ENCODE measurements at places on chromosomes 3 and 15.

GRCh38 chr3:144942093-144942837 lies 970.6 kb downstream of the DIPK2A start:
- DNase-seq: no peak

DNA sequence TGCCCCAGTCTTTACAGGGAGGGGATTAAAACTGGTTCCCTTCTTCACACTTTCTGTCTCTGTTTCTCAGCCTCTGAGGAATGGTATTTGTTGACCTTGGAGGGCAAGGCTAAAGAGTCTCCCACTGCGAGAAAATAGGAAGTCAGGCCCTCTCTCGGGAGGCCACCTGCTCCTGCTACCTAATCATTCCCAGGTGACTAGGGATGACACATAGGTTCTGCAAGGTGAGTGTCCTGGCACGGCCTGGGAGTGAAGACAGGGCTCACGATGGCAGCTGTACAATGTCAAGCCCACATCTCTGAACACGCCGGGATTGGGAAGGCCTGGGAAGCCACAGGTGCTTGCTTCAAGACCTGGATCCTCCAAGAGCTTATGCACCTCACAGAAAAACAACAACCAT lies 314.2 kb downstream of the NTRK3 start:
- no peak for DNase-seq

- DNase-seq: no peak
Measured at GRCh38 chr3:29429055-29429679, 148.3 kb downstream of the RBMS3 start.

DNA sequence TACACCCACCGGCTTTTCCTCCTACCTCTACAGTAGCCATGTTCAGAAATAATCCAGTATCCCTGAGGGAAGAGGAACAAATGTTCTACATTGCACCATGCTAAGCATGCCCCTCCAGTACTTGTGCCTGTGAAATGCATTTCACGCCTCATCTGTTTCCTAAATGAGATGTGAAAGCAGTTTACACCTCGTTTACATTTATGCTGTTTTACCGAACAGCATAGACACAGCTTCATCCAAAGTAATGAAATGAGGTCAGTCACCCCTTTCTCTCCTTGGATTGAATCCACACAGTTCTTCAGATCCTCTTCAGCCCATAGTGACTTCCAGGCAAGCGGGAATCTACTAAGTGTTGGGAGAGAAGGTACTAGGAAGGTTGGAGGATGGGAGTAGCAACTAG lies 514.3 kb downstream of the PDCD6IP start:
- DNase-seq: no peak

DNA sequence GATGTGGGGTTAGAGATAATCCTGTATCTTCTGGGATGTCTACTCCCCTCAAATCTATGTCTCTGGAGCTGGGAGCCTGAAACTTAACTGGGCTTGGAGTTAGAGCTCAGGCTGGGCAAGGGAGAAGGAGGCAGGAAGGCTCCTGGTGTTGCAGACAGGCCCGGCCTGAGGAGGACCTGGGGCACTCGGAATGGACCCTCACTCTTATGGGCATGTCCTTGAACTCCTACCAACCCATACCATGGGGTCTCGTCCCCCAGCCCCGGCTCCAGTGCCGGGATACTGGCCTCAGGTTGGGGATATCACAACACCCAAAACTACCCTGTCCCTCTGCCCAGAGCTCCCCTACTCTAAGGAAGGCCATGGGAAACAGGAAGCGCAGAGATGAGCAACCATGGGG lies 45.2 kb downstream of the SCN5A start:
- DNase-seq: no peak

DNA sequence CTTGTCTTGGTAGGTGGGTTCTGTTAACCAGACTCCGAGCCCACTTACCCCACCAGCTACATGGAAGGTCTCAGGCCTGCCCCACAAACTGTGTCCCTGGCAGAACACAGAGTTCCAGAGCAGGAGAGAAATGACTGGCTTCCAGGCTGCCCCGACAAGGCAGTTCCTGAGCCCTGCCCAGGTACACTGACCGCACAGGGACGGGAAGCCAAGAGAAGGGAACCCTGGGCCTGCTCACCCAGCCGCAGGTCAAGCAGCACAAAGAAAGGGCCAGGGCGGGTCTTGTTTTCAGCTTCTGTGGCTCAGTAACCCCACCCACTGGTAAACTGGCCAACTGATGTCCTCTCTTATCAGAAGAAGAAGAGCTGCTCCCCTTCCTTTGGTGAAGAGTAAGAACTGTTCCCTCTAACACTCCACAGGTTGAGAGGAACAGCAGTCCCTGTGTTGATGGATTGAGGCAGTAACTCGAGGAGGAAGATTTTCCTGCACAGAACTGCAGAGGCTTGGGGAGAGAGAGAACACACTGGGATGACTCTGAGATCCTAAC lies 68.4 kb downstream of the CRTC3 start:
- DNase-seq: no peak

DNA sequence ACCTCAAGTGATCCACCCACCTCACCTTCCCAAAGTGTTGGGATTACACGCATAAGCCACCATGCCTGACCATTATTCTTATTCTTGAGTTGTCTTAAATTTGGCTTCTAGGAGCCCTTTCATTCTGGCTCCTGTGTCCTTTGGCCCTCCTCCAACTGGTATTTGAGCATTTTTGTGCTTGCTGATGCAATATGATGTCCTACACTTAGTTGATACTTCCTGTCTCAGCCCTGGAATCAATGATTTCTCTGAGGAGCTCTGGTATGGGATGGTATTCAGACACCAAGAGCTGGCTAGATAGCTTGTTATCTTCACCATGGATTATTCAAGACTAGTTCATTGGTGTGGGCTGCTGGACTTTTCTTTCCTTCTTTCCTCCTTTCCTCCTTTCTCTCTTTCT lies 25.4 kb downstream of the ZNF621 start:
- no peak for DNase-seq

- DNase-seq: no peak
Measured at GRCh38 chr15:63451671-63452315, 52.6 kb upstream of the USP3 start.

GRCh38 chr3:88033808-88034207 lies 25.0 kb downstream of the CGGBP1 start:
- no peak for DNase-seq

DNA sequence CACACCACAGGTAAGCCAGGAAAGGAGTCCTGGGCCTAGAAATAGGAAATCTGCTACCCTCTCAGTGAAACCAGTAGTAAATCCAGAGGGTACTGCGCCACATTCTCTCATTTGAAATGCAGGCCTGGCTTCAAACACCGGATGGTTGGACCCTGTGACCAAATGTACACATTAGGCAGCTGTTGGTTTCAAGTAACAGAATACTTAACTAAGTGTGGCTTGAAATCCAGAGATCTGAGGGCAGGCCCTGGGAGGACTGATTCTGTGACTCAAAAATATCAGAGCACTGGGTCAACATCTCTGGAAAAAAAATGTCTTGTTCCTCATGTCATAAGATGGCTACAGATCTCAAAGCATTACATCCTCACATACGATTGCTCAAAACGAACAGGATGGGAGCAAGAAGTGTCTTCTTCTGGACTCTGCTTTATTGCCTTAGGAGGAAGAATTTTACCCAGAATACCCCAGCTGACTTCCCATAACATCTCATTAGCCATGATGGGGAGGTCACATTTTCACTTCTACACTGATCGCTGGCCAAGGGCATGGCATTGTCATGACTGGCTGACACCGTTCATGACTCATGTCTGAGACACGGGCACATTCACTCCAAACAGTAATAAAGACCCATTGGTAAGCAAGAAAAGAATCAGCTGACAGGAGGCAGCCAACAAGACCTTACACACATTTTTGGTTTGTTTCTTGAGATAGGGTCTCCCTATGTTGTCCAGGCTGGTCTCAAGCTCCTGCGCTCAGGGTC lies 166.0 kb downstream of the ARRDC4 start:
- no peak for DNase-seq

DNA sequence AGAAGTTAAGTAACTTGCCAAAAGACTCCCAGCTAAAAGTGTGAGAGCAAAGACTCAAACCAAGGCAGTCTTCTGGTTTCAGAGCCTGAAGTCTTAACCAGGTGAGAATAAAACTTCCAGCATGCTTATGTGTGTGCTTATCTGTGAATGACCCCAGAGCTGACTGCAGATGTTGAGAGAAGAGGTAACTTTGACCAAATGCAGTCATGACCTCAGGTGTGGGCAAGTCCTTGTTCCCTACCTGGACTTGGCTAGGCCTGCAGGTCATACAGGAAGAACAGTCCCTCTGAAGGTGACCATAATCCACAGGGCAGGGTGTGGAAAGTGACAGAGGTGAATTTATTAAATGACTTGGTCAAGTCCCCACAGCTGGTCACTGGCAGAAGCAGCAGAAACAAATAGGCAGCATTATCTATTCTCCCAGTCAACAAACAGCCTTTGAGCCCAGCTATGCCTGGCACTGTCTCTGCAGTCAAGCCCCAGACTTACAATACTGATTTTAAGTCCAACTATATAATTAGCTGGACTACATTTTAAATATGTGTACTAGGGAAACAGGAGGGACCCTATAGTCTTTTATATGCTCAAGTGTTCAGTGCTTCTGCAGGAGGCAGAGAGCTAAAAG lies 3.0 kb upstream of the CPEB1 start:
- DNase-seq: no peak

DNA sequence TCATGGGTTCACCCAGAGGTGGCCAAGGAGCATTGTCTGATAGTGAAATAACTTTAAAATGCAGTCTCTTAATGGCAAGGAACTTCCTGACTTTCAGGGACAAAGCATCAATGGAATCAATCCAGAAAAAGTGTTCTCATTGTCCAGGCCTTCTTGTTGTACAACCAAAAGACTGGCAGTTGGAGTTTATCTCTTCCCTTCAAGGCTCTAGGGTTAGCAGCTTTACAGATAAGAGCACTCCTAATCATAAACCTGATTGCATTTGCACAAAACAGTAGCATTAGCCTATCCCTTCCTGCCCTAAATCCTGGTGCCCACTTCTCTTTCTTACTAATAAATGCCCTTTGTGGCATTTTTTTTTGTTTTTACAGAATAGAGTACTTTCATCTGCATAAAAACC lies 43.3 kb upstream of the VIPR1 start:
- DNase-seq: no peak

- DNase-seq: no peak
Measured at GRCh38 chr15:88255484-88256278, 858 bp downstream of the NTRK3 start.

DNA sequence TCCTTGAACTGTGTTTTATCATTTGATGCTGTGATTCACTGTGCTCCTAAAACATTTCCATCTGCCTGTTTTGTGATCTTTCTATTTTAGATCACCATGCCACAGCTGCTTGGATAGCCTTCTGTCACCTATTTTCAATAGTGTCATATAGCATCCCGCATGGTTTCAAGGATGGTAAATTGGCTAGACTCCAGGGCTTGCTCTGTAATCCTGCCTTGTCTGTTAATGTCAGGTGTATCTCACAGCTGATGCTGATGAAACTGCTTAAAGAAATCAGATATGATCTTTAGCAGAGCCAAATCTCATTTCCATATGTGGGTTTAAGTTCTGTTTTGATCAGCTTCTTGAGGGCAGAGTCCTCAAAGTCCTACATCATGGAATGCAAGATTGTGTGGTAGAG lies 182.2 kb downstream of the UBE2E2 start:
- no peak for DNase-seq

- DNase-seq: no peak
Measured at GRCh38 chr3:117629505-117629904, 919.9 kb downstream of the TUSC7 start.

DNA sequence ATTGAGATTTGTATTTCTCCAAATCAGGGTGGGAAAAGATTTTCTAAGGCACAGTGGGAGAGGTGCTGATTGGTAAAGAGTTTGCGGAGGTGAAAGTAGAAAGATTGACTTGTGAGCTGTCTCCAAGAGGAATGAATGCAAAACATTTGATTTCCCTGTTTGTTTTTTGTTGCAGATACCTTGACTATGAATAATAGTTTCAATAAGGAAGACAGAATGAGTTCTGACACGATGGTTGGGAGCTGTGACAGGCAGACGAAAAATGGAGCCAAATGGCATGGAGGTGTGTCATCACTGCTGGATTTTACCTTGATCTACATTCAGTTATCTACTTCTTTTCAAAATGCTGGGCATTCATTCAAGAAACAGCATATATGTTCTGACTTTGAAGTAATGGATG lies 145.1 kb downstream of the NFKBIZ start:
- DNase-seq: no peak

- no peak for DNase-seq
Measured at GRCh38 chr3:13353506-13353905, 66.6 kb downstream of the NUP210 start.

DNA sequence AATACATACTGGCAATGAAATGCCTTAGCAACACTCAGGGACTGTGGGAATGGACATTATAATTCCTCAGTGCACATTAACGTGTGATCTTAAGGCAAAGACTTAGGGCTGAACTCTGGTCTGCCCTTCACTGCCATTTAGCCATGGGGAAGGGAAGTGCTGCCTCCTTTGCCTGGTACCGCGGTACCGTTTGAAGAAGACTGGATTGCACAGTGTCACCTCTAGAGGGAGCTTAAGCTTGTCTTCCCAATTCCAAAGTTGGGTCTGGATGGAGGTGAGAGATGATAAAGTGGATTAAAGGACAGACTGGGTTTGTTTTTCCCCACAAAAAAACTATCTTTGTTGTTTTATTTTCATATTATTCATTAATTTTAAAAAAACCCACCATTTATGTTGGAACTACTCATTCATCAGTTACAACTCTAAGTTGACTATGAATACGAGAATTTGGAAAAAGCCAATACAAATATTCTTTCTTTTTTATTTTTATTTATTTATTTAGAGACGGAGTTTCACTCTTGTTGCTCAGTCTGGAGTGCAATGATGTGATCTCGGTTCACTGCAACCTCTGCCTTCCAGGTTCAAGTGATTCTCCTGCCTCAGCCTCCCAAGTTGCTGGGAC lies 60.0 kb upstream of the SYN2 start:
- no peak for DNase-seq

GRCh38 chr3:48684054-48684349 lies 1.7 kb downstream of the NCKIPSD start:
- DNase-seq: no peak

- no peak for DNase-seq
Measured at GRCh38 chr3:139312959-139313358, 30.9 kb upstream of the MRPS22 start.

DNA sequence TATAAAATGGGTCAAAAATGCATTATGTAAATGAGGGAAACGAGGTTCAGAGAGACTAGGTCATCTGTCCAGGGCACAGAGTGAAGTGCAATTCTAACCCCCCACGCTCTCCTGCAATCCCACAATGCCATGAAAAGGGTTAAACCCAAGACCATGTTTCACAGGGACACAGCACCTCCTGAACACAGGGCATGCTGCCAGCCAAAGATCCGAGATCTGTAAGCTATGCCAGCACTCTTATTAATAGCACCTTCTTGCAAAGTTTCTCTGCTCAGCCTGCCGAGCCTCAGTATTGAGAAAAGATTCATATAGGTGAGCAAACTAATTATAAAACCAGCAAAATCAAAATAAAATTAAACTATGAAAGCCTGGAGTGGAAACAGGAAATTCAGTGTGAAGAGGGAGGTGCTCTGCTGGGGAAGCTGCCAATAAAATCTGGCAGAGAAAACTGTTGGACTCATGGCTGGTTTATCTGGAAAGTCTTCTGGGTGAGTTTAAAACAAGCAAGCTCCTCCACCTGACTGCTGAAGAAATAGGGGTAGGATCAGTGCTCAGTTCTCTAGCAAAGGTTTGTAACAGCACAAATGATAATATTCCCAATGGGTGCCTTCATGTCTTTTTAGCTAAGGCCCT lies 50.3 kb downstream of the LRIG1 start:
- DNase-seq: no peak
